ENCODE measurements at places on chromosomes 11 and 22. TPM values are rescaled to one million over a fixed set of nuclear protein-coding genes. Genes with fewer than 3 reads are reported as not detected.
A peak's percentile ranks its signal among the peaks of the same experiment; 100 is the strongest.

Gene KIRREL3
- total RNA-seq = 10.9 TPM

DNA sequence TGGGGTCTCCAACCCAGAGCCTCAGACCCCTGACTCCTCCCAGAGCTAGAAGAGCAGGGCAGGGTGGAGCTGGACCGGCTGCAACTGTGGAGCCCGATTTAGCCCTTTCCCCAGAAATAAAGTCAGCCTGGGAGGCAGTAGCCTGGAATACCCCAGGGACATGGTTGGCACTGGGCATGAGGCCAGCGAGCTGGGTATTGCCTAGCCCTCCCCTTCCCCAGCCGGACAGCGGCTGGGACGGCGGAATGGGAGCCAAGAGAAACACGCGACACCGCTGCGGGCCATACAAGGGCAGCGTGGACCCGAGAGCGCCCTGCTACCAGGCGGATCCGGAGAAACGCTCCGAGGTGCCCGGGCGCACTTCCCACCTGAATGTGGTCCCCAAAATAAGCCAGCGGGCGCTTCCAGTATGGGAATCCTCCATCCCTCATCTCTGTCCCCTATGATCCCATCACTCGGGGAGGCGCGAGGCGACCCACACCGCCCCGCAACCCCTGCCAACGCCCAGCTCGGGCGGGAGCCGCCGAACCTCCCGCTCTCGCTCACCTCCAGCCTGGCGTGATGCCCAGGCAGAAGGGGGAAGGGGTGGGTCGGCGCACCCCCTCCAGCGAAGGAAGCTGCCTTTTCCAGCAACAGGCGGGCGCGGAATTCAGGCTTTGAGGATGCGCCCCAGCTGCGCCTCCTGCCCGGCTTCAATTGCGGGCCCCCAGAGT, 758 bp downstream of the MCAM start:
- peak overlapping the region; percentile 87 for H3K4me3 ChIP-seq
- H3K4me1 ChIP-seq = peaks cover 43% of the 10 kb centered on the region

DNA sequence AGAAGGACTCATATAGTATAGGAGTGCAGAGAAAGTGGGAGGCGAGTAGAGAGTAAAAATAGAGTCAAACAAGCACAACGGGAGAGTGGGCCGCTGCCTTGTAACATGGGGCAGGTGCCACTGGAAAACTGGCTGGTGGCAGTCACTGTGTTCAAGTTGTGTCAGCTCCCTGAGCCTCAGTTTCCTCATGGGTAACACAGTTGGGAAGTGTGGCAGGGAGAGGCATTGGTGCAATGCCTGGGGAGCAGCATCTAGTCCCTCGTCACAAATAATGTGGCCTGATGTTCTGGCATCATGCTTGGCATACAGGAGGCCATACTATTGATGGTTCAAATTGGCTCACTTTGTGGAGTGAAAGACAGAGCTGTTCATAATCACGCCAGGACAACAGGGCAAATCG, 78.9 kb upstream of the SPON1 start:
- H3K4me3 ChIP-seq = no peak overlapping the region
- no peaks in the 10 kb centered on the region for H3K4me1 ChIP-seq
- no peaks in the 10 kb centered on the region for H3K36me3 ChIP-seq
- no peak for DNase-seq
- no peak overlapping the region for H3K27ac ChIP-seq

Gene UPK3A
- total RNA-seq = not detected

Gene RRM1
- total RNA-seq = 154 TPM

DNA sequence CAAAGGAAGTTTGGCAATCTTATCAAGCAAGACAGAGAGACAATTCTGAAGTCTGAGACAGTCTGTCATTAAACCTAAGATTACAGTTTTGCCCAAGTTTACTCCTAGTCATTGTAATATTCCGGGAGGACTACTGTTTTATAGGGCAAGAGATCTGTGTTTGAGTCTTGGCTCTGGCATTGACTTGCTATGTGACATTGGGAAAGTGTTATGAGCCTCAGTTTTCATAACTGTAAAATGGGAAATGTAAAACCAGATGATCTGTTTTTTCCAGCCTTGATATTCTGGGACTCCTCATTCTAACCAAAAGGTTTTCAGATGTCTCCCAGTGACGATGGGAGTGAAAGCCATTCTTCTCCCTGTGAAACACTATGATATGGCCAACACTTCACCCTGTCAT, 24.3 kb upstream of the SLCO2B1 start:
- no peak overlapping the region for H3K27ac ChIP-seq
- no peak overlapping the region for H3K4me3 ChIP-seq
- peaks cover 13% of the 10 kb centered on the region for H3K27me3 ChIP-seq
- no peaks in the 10 kb centered on the region for H3K4me1 ChIP-seq
- H3K36me3 ChIP-seq = no peaks in the 10 kb centered on the region

DNA sequence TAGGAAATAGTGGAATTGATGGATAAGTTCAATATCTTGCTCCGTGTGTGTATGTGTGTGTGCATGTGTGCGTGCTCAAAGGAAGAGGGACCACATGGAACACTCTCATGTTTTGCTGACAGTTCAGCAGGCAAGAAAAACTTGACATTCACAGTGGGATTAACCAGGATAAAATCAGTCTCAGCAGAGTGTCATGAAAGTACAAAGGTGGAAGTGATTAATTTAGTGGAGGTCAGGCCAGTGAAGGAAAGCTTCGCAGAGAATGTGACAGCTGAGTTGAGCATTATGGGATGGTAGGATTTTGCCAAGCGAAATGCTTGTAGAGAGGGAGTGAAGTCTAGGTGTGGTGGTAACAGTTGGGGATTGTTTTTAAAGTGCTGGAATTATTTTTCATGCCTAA, 15.7 kb upstream of the FBXO3 start:
- no peak for DNase-seq

- DNase-seq = no peak
- no peaks in the 10 kb centered on the region for H3K4me1 ChIP-seq
- H3K27ac ChIP-seq = no peak overlapping the region
- no peaks in the 10 kb centered on the region for H3K36me3 ChIP-seq
Observed at GRCh38 chr11:109849051-109849450, 244.1 kb upstream of the ZC3H12C start.

GRCh38 chr11:63020671-63021291, 5.1 kb upstream of the SLC22A8 start:
- H3K4me3 ChIP-seq = no peak overlapping the region
- no peaks in the 10 kb centered on the region for H3K36me3 ChIP-seq
- H3K27ac ChIP-seq = no peak overlapping the region

Gene SOX6
- total RNA-seq = 12.5 TPM

DNA sequence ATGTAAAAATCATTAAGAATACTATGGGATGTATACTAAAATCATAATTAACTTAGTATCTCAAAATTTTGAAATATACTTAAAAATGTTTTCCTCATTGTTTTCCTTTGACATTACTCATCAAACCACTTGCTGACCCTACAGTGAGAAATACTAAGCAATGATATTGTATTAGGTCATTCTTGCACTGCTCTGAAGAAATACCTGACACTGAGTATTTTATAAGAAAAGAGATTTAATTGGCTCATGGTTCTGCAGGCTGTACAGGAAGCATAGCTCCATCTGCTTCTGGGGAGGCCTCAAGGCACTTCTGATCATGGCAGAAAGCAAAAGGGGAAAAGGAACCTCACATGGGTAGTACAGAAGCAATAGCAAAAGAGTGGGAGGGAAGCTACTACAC, 950.9 kb upstream of the CHORDC1 start:
- no peaks in the 10 kb centered on the region for H3K4me1 ChIP-seq

DNA sequence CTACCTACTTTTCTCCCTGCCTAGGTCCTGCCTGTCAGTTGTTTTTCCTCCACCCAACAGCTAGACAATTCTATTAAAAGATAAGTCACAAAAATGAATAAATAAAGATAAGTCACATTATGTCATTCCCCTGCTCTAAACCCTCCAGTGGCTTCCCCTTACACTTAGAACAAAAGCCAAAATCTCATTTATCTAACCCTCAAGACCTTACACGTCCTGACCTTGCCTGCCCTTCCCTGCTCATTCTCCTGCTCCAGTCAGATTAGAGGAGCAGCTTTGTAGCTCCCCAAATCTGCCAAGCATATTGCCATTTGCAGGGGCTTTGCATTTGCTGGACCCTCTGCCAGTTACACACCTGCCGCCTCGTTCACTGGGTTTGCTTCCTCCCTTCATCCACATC, 16.7 kb downstream of the KREMEN1 start:
- no peaks in the 10 kb centered on the region for H3K36me3 ChIP-seq
- DNase-seq = no peak

DNA sequence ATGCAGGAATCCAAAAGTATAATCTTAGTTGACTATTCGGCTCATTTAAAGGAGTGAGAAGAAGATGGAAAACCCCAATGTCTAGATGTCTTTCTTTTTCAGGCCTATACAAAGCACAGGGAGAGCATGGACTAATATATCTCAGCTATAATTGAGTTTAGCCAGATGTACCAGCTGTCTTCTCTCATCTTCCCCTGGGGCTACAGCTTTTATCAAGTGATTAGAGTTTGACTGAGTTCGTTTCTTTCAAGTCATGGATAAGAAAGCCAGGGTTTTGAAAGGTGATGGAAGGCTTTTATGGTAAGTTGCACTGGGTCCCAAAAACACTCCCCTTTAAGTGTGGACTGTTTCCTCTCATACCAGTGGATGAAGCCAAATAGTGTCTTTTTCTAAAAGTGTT, 1172.8 kb upstream of the TENM4 start:
- no peaks in the 10 kb centered on the region for H3K27me3 ChIP-seq
- no peaks in the 10 kb centered on the region for H3K36me3 ChIP-seq
- no peak overlapping the region for H3K27ac ChIP-seq
- no peak for DNase-seq

Gene GLYAT
- not detected for total RNA-seq

Gene VSIG2
- not detected for total RNA-seq

- no peaks in the 10 kb centered on the region for H3K36me3 ChIP-seq
- no peak overlapping the region for H3K27ac ChIP-seq
- peaks cover 2% of the 10 kb centered on the region for H3K4me1 ChIP-seq
- DNase-seq = no peak
Observed at GRCh38 chr22:35621451-35621850, 4.3 kb upstream of the MB start.

DNA sequence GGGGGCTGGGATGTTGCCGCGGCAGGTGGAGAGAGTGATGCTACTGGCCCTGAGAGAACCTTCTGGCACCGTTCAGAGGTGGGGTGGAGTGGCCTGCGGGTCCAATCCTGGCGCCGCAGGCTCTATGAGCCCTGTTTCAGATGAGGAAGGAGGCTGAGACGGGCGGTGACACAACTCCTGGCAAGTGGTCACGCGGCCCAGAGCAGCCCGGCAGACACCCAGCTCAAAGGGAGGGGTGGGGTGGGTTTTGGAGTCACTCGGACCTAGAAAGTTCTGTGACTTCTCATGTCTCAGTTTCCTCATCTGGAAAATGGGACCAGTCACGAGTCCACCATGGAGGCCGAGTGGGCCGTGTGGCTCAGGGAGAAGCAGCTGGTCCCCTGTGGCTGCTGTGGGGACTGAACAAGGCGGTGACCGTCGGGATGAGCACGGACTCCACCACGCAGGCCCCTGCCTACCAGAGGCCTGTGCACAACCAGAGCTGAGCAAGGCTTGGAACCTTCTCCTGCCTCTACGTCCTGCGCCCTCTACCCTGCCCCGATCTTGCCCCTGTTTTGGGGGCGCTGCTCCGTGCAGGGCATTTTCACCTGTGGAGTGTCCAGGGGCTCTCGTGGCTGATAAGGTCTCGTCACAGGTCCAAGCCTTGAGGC, 3.7 kb downstream of the TSPO start:
- no peak overlapping the region for H3K4me3 ChIP-seq
- peaks cover 5% of the 10 kb centered on the region for H3K36me3 ChIP-seq
- DNase-seq = no peak
- no peak overlapping the region for H3K27ac ChIP-seq
- H3K4me1 ChIP-seq = peaks cover 11% of the 10 kb centered on the region
- no peaks in the 10 kb centered on the region for H3K27me3 ChIP-seq

DNA sequence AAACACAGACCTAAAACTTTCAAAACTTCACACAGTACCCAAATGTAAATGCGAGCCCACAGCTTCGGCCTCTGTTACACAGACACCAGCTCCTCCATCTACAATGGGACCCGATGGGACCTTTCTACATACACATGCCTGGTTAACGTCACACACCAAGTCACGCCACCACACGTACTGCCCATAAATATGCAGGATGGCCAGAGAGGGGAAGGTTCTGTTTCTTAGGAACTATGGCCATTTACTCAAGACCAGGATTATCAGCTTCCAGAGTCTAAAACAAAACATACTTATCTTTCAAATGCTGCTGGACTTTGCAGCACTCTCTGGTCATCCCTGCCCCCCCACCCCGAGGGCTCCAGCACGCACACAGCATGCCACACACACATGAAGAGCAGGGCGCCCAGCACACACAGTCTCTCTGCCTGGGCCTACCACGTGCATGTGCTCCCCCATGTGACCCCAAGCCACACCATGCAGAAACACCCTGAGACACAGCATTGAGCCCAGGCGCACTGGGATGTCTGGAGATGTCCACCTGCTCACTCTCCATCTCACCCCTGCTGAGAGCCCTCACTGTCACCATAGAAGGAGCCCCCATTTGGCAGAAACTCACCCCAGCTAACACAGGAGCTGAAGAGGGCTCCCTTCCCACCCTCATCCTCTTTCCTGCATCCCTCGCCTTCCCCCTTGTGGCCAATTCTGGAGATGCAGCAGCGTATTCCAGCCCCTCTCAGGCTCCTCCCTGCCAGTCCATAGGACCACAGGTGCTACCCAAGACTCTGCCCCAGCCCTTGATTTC, 61.8 kb downstream of the SLC22A12 start:
- peak; percentile 55 for DNase-seq
- no peaks in the 10 kb centered on the region for H3K4me1 ChIP-seq
- peaks cover 41% of the 10 kb centered on the region for H3K27me3 ChIP-seq
- no peak overlapping the region for H3K4me3 ChIP-seq

GRCh38 chr11:63598556-63598955, 15.7 kb downstream of the PLAAT3 start:
- DNase-seq = no peak
- no peak overlapping the region for H3K4me3 ChIP-seq
- H3K27ac ChIP-seq = no peak overlapping the region
- H3K27me3 ChIP-seq = no peaks in the 10 kb centered on the region
- no peaks in the 10 kb centered on the region for H3K36me3 ChIP-seq

DNA sequence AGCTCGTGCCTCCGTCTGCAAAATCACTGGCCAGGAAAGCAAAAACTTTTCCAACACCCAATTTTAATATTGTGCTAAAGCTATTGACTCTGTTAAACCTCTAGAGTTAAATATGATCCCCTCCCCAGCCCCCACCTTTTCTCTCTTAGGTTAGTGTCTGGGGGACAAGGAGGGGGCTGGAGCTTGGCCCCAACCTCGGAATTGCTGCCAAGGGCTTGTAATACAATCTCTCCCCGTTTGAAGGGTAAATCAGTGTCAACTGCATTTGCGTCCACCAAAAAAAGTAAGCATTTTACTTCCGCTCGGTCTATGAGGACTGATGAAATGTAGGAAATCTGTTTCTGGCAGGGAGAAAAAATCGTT, at the start of gene GAS2:
Gene GAS2 (plus strand): TSS at position 287 of the 363 bp plus-strand sequence. CDS start 8,259 bp downstream, outside the sequence.
- peaks cover 23% of the 10 kb centered on the region for H3K27me3 ChIP-seq
- DNase-seq = no peak
- H3K4me1 ChIP-seq = no peaks in the 10 kb centered on the region
- H3K4me3 ChIP-seq = peak within 1 kb of the TSS; percentile 30
- no peak within 1 kb of the TSS for H3K27ac ChIP-seq

Gene SYTL2
- 59.4 TPM for total RNA-seq

All from IMR-90 (cell line).